ENCODE measurements at places on chromosomes 3 and 15.

DNA sequence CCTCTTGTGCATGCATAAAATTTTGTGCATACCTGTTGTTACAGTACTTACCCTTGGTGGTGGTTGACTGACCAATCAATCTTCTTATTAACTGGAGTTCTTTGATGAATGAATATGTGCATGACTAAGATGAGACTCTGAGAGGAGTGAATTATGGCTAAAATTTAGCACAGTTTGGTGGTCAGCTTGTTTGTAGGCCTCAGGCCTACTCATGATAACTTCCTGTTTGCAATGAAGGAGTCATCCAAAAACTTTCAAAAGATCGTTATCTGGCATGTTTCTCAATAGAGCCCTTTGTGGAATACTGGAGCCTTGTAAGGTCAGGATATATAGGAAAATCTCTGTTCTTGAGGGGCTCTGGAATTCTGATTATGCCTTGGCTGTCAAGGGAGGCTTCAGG is 66.5 kb downstream of the LEKR1 start:
- DNase-seq, result no peak

DNA sequence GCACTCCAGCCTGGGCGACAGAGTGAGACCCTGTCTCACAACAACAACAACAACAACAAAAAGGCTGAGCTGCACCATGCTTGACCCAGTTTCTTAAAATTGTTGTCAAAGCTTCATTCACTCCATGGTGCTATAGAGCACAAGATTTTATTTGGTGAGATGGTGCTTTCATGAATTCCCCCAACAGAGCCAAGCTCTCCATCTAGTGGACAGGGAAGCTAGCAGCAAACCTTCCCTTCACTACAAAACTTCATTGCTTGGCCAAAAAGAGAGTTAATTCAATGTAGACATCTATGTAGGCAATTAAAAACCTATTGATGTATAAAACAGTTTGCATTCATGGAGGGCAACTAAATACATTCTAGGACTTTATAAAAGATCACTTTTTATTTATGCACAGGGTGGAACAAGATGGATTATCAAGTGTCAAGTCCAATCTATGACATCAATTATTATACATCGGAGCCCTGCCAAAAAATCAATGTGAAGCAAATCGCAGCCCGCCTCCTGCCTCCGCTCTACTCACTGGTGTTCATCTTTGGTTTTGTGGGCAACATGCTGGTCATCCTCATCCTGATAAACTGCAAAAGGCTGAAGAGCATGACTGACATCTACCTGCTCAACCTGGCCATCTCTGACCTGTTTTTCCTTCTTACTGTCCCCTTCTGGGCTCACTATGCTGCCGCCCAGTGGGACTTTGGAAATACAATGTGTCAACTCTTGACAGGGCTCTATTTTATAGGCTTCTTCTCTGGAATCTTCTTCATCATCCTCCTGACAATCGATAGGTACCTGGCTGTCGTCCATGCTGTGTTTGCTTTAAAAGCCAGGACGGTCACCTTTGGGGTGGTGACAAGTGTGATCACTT is 2.0 kb downstream of the CCR5 start:
- DNase-seq, result no peak

DNA sequence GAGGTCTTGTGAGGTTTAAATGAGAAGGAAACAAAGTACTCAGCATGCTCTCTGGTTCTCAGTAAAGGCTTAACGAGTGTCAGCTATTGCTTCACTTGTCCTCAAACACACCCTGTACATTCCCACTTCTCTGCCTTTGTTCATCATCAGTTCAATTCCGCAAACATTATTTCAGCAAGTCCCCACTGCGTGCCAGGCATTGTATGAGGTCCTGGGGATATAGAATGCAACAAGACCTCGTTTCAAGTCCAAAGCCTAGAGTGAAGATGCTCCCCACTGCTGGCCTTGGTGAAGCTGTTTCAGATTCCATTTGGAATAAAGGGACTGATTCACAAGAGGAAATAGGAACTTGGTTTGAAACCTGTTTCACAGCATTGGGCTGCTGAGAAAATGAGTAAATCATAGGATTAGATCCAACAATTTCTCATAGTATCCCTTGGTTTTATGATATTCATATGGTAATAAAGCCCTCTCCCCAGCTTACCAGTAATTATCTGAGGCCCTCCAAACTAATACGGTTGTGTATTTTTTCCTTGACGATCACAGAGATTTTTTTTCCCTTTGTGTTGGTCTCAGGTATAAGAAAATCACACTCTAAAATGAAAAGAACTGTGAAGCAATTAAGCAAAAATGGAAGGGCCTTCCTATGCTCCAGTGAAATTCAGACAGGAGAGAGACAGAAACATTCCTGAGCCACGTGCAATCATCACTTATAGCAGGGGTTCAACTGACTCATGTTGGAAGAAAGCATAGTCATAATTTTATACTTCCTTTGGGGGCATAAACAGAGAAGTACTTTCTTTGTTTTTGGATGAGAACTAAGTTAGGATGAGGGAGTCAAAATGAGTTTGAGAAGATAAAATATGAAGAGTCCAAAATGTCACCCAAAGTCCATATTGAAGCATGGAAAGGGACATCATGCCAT is 258.6 kb downstream of the RORA start:
- no peak for DNase-seq

- DNase-seq, result no peak
These were observed 39.8 kb downstream of the CCR3 start for GRCh38 chr3:46282041-46282440.

DNA sequence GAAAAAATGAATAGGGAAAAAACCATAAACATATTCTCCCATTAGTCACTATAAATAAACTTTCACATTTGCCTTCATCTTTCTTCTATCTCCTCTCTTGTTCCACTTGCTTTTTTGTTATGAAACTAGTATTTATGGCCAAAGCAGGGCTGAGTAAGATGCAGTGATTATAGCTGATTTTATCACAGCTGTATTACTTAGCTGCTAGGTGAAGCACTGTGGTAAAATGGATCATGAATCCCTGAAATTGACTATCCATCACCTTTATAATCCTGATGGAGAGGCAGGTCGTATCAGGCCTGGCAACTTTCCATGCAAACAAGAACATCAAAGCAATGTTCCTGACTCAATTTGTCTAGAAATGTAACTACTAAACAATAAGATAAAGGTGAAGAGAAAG is 471.6 kb downstream of the TUSC7 start:
- no peak for DNase-seq

DNA sequence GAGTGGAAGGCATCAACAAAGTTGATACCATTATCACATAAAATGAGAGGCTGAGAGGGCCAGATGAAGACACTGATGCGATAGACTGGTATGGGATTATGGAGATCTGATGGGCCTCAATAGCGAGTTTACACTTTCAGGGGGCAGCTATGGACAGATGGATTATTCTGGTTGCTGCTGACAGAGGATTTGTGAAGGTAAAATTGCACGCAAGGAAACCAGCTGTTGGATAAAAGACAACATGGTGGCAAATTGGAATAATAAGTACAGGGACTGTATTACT is 203.9 kb downstream of the MBNL1 start:
- DNase-seq, result no peak

DNA sequence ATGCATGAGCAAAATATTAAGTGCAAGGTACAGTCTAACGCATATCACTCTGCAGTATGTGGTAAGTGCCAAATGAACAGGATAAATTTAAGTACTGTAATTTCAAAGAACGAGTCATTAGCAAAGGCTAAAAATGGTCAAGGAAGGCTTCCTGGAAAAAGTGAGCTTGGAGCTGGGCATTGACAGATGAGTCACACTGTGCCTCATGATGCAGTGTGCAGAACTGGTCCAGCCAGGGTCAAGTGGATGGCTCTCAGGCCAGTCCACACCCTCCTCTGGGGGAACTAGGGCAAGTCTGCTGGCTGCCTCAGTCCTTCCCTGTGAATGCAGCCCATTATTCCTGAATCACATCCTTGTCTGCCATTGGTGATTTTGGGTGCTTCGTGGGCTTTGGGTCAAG is 76.3 kb downstream of the CACNA1D start:
- no peak for DNase-seq

- no peak for DNase-seq
These were observed 202.8 kb downstream of the SV2B start for GRCh38 chr15:91302588-91303439.

GRCh38 chr3:4979428-4980228 is at the start of gene BHLHE40:
Gene BHLHE40 (plus strand): TSS chr3:4979437. CDS start chr3:4979719, 282 bp downstream.
- DNase-seq, result no peak

DNA sequence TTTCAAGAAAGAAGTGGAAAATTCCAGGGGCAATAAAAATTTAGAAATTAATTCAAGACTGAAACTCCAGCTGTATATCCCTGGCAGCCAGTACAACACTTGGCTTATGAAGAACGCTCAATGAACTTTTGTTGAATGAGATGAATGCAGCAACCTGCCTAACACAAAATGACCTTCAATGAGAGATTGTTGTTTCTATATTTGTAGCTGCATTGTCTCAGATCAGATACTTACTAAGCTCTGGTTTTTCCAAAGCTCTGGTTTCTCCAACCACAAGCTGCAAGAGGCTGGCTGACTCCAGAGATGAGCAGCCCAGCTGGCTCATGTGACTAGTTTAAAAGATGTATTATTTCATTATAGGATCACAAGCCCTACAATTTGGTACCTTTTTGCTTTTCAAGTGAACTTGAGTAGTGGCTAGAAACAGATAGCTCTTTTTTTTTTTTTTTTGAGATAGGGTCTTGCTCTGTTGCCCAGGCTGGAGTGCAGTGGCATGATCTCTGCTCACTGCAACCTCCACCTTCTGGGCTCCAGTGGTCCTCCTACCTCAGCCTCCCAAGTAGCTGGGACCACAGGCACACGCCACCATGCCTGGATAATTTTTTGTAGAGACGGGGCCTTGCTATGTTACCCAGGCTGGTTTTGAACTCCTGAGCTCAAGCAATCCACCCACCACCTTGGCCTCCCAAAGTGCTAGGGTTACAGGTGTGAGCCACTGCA is 57.4 kb downstream of the UMPS start:
- no peak for DNase-seq

DNA sequence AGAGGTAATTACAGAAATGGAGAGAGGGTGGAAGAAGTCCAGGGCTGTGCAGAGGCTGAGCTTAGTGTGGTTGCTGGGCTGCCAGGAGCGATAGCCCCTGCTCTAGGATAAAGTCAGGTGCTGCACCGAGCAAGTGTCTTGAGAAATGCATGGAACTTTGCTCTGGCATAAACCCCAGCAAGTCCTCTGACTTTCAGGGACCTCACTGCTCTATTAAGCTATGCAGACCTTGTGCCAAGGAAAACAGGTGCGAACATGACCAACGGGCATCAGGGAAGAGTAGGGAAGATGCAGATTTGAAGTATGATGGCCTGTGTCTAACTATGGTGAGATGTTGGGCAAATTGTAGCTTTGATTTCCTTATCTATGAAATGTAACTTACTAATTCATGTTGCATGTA is 416.8 kb downstream of the NR2F2 start:
- DNase-seq, result no peak

GRCh38 chr3:94359996-94360395 is 297.1 kb downstream of the NSUN3 start:
- no peak for DNase-seq

GRCh38 chr3:38647217-38647970 is 2.1 kb downstream of the SCN5A start:
- DNase-seq, result no peak

DNA sequence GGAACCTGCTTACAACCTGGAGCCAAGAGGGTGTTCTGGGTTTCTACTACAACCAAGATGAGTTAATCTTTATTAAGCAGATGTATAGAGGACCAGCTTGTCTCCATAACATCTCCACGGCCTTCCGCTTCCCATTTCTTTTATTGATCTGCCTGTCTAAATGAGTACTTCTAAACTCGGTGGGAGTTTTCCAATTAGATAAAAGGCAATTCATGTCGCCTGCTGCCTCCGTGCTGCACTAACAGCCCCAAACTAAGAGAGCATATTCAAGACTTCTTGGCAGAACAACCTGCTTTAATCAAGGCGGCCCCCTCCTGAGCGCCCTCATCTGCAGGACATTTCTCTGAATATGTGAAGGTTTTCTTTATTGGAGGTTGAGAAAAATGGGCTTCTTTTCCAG is 270.1 kb downstream of the PDCD6IP start:
- no peak for DNase-seq

GRCh38 chr3:80733522-80734176 is 965.9 kb upstream of the ROBO1 start:
- no peak for DNase-seq

DNA sequence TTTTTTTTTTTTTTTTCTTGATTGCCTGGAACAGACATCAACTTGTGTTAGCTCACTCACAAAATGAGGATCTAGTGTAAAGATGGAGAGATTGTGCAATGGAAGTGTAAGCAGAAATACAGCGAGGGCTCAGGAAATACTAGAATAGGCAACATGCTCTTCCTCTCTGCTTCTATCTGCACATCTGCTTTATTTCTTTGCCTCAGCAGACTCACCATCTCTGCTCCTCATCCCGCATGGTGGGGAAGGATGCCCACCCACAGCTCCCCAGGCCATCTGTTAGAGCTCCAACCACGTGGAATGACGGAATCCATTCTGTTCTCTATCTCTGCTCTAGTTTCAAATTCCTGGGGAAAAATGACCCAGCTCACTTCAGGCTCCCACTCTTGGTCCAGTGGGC is 128.0 kb upstream of the ADAMTS9 start:
- no peak for DNase-seq

- no peak for DNase-seq
These were observed 52.4 kb downstream of the ANP32A start for GRCh38 chr15:68768321-68768720.

GRCh38 chr3:149180057-149180573 is 41.5 kb downstream of the CP start:
- DNase-seq, result no peak

DNA sequence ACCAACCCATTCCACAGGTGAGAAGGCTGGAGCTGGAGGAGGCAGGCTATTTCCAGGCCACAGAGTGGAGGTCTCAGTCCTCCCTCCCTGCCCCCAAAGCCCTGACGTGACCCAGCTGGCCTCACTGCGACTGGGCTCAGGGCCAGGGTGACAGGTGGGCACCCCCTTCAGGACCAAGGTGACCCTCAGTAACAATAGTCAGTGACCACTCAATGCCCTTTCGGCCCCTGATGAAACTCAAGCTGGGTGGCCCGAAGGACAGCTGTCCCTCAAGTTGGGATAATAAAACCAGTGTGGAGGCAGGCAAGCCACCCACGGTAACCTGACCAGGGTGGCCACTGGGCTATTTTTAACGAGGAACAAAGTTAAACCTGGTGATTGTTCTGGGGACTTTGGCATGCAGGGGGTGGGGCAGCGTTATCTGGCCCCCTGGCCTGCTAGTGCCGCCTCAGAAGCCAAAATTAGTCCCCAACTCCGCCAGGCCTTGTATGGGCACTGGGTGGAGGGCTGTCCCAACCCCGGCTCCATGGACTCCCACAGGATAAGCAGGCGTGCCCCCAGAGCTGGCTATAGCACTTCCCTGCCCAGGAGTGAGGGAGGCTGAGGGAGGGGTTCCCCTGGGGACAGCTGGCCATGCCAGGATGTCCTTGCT is 1.1 kb downstream of the TNNC1 start:
- DNase-seq, result no peak

GRCh38 chr3:141411251-141411771 is 43.0 kb downstream of the ZBTB38 start:
- no peak for DNase-seq

- DNase-seq, result no peak
These were observed 184.2 kb downstream of the NR2F2 start for GRCh38 chr15:96514607-96515285.
